Mucosa of descending colon (tissue), 3 donors: ENCODE measurements at places on chromosomes 1 and 21.

DNA sequence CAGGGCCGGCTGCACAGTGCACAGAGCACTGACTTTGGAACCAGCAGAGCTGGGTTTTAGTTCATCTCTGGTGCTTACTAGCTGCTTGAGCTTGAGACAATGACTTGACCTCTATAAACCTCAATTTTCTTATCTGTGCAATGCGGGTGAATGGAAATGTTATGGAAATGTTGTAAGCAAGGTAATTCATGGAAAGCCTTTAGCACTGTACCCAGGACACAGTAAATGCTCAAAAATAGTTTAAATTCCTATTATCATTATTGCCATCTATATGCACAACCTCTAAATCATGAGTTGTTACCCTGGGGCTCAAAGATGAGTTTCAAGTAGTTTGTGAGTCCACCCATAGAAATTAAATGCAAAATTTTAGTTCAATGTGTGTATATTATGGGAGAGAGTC, 99.5 kb downstream of the CSMD2 start:
- no peak for DNase-seq

GRCh38 chr1:76191561-76191960, 117.0 kb downstream of the ST6GALNAC3 start:
- DNase-seq = no peak

GRCh38 chr21:16264319-16264718, 534.5 kb downstream of the USP25 start:
- no peak for DNase-seq

DNA sequence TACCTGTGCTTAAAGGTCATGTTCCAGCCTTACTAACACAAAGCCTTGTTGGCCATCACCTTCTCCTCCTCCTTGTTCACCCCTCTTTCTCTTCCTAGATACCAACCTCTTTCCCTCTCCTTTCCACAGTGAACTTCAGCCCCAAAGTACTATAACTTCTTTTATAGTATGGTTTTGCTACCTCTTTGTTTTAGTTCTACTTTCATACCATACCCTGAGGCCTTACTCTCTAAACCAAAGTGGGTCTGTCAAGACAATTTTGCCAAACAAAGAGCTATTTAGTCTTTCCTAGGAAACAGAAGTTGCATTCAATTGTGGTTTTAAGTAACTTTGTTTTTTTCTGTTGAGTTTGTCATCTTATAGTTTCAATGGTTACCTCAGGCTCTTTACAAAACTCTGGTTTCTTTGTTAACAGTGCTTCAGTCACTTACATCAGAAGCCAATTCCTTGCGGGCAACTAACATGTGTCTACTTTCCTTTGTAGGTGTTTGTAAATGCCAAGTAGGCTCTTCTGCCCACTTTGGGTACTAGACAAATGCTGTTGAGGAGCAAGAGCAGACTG, 623.9 kb upstream of the PKN2 start:
- DNase-seq = no peak
